GF-D8 (cell line): ENCODE measurements at places on chromosomes 16 and 17.

DNA sequence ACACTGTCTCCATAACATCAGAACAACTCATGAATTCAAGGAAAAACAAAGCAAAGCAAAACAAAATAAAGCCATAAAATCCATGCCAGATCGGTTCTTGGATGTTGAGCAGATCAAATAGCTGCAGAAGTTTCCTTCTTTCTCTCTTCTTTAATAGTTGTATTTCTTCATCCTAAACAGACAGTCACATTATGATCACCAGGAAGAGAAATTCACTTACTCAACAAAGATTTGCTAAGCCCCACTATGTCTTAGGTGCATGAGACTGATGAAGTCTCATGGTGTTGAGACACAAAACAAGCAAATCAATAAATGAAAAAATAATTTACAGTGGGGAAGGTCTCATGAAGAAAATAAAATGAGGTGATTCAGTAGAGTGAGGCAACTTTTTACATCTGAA, 72.8 kb downstream of the WIPI1 start:
- no peak for DNase-seq

- no peak for DNase-seq
Measured at GRCh38 chr17:78878871-78879527, 24.0 kb downstream of the CEP295NL start.

GRCh38 chr17:43327421-43327820, 71.4 kb upstream of the ARL4D start:
- DNase-seq, result no peak

- no peak for DNase-seq
Measured at GRCh38 chr16:27598931-27599565, 49.1 kb downstream of the KATNIP start.

DNA sequence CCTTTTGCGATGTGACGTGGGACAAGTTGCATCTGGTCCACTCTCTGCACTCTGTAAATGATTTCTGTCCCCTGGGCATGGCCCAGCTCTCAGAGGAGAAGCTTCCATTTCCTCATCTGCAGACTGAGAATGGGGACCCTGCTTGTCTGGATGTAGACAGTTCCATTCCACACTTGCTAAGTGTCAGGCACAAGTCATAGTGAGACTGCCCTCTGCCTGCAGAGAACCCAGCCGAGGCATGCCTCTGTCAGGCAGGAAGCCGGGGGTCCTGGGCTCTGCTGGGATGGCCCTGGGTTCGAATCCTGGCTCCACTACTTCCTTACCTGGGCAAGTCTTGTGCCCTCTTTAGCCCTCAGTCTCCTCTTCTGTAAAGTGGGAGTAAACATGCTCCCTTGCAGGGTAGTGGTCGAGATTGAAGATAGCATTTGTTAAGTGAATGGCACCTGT, 4.1 kb downstream of the MAP2K3 start:
- DNase-seq, result peak; percentile 47

GRCh38 chr16:66247516-66248481, 118.7 kb upstream of the CDH5 start:
- DNase-seq, result no peak

DNA sequence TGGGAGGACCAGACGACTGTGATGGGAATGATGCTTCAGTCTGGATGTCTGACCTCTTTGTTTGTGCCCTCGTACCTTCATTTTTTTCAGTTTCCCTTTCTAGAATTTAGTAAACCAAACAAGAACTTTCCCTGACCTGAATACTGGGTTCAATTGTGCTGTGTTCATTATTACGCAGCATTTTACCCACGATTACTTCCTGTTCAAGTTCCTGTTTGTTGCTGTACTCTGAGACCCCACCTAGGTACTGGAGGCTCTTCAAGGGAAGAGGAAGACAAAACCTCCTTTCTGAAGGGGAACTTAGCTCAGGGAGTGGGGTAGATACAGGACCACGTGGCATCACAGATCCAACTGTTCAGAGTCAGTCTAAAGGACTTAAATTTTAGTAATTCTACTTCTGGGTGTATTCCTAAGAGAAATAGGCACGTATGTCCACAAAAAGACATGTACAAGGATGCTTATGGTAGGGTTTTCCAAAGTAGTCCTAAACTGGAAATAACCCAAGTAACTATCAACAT, 9.2 kb upstream of the PRKCB start:
- DNase-seq, result peak; percentile 72
